Activated T-cell treated with anti-CD3 and anti-CD28 coated beads, Interleukin-2, amount 50 U/mL, for 24 hours (primary cell): ENCODE measurements at places on chromosomes 12 and 14.

DNA sequence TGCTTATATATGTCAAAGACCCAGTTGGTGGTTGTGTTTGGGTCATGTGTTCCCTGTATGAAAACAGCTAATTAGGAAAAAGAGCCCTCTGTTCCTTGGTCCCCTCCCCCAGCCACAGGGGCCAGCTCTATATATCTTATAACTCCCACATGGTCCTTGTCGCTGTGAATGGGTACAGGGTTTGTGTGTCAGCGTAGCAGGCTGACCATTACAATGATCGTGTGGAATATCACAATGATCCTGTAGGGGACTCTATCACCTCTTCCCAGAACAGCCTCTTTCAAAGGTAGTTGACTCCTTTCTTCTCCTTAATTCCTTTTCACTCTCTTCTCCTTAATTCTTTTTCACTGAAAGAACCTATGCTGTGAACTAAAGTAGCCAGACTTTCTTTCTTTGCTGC, 51.6 kb upstream of the RIC8B start:
- no peak for DNase-seq

DNA sequence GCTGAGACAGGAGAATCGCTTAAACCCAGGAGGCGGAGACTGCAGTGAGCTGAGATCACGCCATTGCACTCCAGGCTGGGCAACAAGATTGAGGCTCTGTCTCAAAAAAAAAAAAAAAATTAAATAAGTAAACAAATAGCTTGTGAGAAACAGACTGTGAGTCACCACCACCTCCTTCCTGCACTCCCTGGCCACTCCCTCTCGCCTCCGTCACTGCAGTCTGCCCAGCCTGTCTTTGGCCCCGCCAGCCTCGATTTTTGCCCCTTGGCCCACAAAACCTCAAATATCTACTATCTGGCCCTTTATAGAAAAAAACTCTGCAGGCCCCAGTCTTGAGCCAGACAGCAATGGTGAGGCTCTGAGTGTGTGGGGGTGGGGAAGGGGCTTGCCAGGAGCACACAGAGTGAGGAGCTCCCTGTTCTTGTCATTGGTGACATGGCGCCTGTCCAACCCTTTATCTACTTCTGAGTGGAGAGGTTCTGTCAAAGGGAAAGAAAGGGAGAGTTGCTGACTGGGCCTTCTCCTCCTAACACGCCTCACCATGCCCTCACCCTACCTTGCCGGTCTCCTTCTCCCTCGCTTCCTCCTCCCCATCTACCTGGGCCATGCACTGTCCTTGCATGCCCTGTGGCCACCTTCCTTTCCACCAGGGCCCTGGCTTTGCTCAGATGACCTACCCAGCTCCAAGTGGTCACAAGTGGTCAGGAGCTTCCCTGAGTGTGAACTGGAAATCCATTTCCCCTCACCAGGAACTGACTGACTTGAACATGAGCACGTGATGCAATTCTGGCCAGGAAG, 22.1 kb downstream of the LGMN start:
- peak; percentile 44 for DNase-seq

- DNase-seq: no peak
Measured at GRCh38 chr12:39763071-39763889, 143.7 kb upstream of the ABCD2 start.

DNA sequence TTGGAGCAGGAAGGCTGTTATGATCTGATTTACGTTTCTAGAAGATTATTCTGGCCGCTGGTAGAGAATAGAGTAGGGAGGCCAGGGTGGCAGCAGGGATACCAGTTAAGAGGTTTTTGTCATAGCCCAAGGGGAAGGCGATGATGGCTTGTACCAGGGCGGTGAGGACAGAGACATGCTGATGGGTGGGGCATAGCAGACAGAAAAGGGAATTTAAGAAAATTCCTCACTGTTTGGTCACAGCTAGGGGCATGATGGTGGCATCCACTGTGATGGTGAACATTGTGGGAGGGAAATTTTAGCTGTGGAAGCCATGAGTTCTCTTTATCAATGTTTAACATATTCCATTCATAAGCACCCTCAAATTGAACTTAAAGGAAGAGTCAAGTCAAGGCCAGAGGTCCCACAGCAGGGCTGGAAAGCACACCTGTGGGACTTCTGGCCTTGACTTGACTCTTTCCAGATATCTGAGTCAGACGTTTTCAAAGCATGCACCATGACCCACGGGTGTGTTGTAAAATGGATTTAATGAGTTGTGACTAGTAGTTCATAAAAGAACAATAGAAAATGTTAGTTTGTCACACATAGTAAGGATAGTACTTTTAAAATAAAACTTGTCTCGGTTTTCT, 134.6 kb downstream of the CHST11 start:
- DNase-seq: peak; percentile 2

- no peak for DNase-seq
Measured at GRCh38 chr14:44494137-44494536, 12.9 kb downstream of the FSCB start.
